ENCODE measurements at places on chromosomes 7 and 10.

GRCh38 chr7:13028036-13028824, 340.8 kb downstream of the ARL4A start:
- DNase-seq, result no peak

- DNase-seq, result peak; percentile 52
These were observed 1.2 kb downstream of the JAZF1 start for GRCh38 chr7:28179120-28180030.

- DNase-seq, result no peak
These were observed 182.8 kb upstream of the CHRM2 start for GRCh38 chr7:136685501-136686173.

DNA sequence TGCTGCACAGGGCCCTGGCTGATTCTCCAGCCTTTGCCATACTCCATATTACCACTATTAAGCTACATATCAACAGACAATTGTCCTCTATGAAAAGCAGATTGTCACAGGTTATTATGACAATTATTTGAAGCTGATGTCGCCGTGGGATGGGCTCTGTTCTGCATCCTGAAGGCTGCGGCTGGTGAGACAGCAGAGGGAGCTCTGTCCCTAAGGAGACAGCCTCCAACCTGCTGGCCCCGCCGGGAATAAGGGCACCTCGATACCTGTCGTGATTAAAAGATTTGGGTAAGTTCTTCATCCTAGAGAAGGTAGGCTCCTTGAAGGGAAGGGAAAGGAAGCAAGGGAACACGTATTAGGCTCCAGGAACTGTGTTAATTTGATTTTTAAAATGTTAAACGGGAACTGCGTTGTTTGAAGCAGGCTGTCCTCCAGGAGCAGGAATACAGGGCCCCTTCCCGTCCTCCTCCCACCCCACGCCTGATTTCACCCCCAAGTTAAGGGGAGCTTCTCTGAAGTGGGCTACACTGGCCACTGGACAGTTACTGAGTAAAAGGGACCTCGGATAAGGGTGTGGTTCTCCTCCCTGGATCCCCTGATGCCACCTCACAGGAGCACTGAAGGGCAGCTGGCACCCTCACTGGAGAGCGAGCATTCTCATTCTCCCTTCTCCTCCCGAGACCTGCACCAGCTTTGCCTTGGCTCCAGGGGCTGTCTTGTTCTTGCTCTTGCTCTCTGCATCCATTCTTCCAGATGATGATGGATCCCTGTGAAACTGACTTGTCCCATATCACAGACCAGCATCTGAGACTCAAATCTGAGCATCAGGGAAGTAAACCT, 11.8 kb upstream of the TIAL1 start:
- DNase-seq, result peak; percentile 16

GRCh38 chr10:482051-482501, 207.4 kb downstream of the DIP2C start:
- no peak for DNase-seq

DNA sequence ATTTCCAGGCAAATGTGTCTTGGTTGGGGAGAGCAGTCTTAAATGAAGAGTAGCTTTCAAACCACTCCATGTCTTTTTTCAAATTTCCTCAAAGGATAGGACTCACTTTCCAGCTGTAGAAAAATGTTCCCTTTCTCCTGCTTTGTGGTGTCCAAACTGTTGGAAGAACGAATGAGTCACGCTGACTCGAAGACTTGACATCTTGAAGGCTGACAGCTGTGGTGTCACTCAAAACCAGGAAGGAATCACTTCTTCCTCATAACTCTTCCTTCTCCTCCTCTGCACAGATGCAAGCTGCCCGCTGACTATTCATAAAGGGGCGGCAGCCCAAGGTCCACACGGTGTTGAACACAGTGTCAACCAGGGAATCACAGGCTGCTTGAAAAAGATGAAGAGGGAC, 19.2 kb downstream of the PLA2G12B start:
- DNase-seq, result no peak

GRCh38 chr7:43306404-43306803, 194.0 kb downstream of the HECW1 start:
- DNase-seq, result no peak
